Stimulated activated CD4-positive, alpha-beta T cell treated with anti-CD3 and anti-CD28 coated beads, Interleukin-4, amount 100 ng/mL, for 24 hours (primary cell): ENCODE measurements at places on chromosomes 12 and 14.

GRCh38 chr12:113515082-113515856 lies 43.6 kb upstream of the LHX5 start:
- no peak for DNase-seq

GRCh38 chr14:74562515-74563232 lies 49.4 kb downstream of the LTBP2 start:
- DNase-seq = no peak

DNA sequence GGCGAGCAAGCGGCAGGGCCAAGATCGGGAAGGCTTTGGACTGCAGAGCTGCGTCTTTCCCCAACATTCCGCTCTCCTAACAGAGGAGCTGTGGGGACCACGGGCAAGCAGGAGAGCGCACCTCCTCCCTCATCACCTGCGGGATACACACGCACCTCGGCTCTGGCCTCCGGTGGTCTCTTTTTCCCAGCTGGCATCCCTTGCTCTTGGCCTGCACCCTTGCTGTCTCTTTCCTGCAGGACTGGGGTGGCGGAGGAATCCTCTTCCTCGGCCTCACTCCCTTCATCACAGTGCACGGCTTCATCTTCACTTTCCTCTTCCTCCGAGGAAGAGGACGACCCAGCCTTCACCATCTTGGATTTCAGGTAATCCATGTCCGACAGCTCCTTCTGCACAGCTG lies 8.5 kb downstream of the RBM19 start:
- no peak for DNase-seq

DNA sequence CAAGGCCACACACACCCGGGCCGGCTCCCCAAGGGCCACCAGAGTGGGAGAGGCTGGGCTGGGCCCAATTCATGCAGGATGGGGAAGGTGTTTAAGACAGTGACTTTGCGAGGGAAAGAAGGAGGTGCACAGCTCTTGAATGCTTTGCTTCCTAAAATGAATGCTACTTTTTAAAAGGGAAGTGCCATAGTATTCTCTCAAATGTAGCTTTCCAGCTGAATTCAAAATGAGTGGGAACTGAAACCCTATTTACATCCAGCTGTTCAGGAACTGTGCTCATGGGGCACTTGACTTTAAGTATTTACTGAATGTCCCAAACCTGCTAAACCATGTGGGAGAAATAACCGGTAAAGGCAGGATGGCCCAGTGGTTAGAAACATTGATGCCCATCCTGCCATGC lies 7.6 kb downstream of the ITPK1 start:
- DNase-seq = no peak

GRCh38 chr12:123599310-123599709 lies 2.6 kb upstream of the DDX55 start:
- no peak for DNase-seq

DNA sequence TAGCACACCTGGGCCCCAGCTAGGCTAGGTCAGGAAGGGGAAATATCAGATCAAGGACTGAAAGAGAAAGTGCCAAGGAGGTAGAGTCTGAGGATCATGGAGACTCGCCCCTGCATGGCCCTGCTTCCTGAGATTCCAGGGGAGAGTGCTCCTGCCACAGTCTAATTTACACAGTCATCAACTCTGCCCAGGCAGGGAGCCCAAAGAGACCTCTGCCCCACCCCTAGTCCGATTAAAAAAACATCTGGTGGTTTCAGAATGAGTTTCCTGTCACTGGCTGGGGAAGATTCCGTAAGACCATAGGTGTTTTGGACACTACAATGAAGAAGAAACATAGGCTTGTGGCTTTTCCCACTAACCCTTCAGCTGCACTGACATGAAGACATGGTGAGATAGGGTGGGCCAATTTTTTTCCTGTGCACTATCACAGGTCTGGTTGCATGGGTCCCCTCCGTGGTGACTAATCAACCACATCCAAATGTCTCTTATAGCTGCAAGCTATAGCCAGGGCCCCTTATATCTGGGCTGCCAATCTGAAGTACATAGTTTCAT lies 31.5 kb upstream of the GZMB start:
- peak; percentile 40 for DNase-seq

- no peak for DNase-seq
Measured at GRCh38 chr12:57579677-57580465, 11.1 kb upstream of the PIP4K2C start.

GRCh38 chr12:6494968-6495367 lies 1.1 kb downstream of the NCAPD2 start:
- DNase-seq = no peak

- no peak for DNase-seq
Measured at GRCh38 chr14:76227450-76228050, 75.8 kb downstream of the GPATCH2L start.

GRCh38 chr12:93530358-93530757 lies 42.1 kb upstream of the SOCS2 start:
- no peak for DNase-seq

DNA sequence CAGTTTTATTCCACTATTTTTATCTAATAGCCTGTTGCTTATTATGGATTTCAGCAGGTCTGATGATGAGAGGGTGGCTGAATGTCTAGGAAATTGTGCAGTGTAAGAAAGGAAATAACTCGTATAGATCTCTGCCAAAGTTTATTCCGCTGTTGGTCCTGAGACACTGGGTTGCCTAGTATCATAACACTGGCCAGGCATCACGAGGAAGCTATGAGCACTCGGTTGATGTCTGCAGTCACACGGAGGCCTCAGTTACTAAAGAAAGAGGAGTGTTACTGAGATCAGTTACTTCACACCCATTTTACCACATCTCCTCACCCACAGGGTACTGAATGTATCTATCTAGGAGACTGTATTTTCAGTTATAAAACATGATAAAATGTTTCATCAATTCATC lies 21.9 kb downstream of the BHLHE41 start:
- DNase-seq = no peak

GRCh38 chr14:38129705-38130104 lies 78.0 kb upstream of the SSTR1 start:
- peak; percentile 40 for DNase-seq

- no peak for DNase-seq
Measured at GRCh38 chr12:49909826-49910225, 6.1 kb upstream of the FAIM2 start.

GRCh38 chr12:132429602-132429945 lies 60.4 kb upstream of the FBRSL1 start:
- no peak for DNase-seq

GRCh38 chr12:56336361-56337167 lies 2.1 kb upstream of the IL23A start:
- DNase-seq = no peak

- no peak for DNase-seq
Measured at GRCh38 chr14:54722791-54723432, 156.0 kb downstream of the SAMD4A start.
